ENCODE measurements at places on chromosomes 2 and 18. TPM values are rescaled to one million over a fixed set of nuclear protein-coding genes. Genes with fewer than 3 reads are reported as not detected.
A peak's percentile ranks its signal among the peaks of the same experiment; 100 is the strongest.

DNA sequence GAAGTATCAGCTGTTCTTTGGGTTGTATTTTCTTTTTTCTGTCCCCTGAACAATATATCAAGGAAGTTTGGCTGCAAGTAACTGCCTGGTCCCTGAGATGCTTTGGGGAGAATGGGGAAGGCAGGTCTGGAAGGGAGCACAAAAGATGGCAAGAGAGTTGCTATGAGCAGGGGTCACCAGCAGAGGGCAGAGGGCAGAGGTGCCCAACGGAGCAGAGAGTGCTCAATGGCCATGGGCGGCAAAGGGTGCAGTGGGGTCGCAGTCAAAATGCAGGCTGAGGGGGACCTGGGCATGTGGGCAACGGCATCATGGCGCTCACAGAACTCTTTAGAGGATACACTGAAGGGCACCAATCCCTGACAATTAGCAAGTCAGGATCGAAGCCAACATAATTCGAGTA, 107.7 kb upstream of the ATP8B1 start:
- no peaks in the 10 kb centered on the region for H3K4me1 ChIP-seq
- H3K27me3 ChIP-seq = no peaks in the 10 kb centered on the region
- H3K27ac ChIP-seq = no peak overlapping the region
- H3K36me3 ChIP-seq = no peaks in the 10 kb centered on the region
- DNase-seq = no peak

DNA sequence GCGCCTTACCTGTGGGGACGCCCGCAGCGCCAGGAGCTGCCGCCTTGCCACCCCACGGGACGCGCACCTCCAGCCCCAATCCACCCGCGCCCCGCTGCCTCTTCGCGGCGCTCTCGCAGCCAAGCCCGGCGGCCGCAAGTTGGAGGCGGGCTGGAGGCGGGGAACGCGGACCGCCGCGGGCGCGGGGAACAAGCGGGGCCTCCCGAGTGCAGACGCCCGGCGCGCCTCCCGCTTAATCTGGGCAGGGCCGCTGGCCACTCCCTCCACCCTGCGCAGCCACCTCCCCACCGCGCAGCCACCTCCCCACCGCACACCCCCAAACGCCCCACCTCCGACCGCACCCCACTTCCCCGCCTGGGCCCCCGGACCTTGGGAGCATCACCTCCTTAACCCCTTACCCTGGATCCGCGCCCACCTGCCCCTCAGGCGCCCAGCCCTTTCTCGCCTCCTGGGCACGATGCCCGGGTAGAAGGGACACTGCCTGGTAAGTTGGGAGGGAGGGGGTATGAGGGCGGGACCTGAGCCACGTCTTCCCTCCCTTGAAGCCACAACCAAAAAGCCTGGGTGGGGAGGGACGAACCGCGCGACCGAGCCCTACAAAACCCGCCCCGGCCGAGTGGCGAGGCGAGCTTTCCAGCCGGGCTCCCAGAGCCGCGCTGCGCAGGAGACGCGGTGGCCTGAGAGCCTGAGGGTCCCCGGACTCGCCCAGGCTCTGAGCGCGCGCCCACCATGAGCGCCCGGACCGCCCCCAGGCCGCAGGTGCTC, at the start of the genes COL4A3 and COL4A4:
TSS of gene COL4A3 (plus strand) at position 627 of the 765 bp plus-strand sequence. CDS start at position 730, 103 bp downstream.
TSS of gene COL4A4 (minus strand) at position 208 of the 765 bp plus-strand sequence. CDS start 16,722 bp downstream, outside the sequence.
- peaks cover 5% of the 10 kb centered on the region for H3K4me1 ChIP-seq
- peak within 1 kb of the TSS; percentile 78 for H3K27ac ChIP-seq
- peak within 1 kb of the TSS; percentile 58 for H3K4me3 ChIP-seq

The FSIP2 gene
- total RNA-seq = 0.29 TPM

- no peaks in the 10 kb centered on the region for H3K4me1 ChIP-seq
- DNase-seq = no peak
- H3K27ac ChIP-seq = no peak overlapping the region
- no peaks in the 10 kb centered on the region for H3K27me3 ChIP-seq
- H3K4me3 ChIP-seq = no peak overlapping the region
- no peaks in the 10 kb centered on the region for H3K36me3 ChIP-seq
Observed at GRCh38 chr18:998936-999335, 94.3 kb downstream of the ADCYAP1 start.

- DNase-seq = no peak
- no peak overlapping the region for H3K4me3 ChIP-seq
- no peaks in the 10 kb centered on the region for H3K27me3 ChIP-seq
- no peak overlapping the region for H3K27ac ChIP-seq
- H3K36me3 ChIP-seq = no peaks in the 10 kb centered on the region
- no peaks in the 10 kb centered on the region for H3K4me1 ChIP-seq
Observed at GRCh38 chr2:172307800-172308199, 119.6 kb upstream of the ITGA6 start.

The SLC9A4 gene
- not detected for total RNA-seq

The MYOM1 gene
- 2.5 TPM for total RNA-seq

DNA sequence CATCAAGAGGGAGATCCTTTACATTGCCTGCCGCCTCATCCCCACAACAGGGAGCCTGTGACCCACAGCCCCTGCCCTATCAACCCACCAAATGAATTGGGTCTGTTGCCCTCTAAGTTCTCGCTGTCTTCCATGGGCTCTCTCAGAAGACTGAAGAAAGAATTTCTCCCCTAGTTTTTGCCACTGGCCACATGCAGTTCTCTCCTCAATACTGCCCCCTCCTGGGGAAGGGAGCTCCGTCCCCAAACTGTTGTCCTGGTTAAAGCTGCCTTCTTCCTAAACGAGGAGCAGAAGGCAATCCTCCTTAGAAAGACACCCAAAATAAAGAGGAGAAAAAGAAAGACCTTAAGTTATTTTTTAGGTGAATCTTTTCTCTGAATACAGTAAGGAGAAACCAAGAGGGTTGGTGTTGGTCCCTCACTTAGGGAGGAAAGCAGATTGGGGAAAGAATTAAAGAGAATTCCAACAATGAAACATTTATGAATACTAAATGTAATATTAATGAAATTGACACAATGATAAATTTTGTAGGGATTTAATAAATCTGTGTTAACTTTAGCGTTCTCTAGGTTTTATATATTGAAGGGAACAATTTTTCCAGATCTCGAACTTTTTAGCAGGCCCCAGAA, 31.1 kb upstream of the SATB2 start:
- no peak for DNase-seq
- H3K4me1 ChIP-seq = no peaks in the 10 kb centered on the region
- H3K27me3 ChIP-seq = peaks cover 6% of the 10 kb centered on the region
- no peaks in the 10 kb centered on the region for H3K36me3 ChIP-seq

The CFAP221 gene
- total RNA-seq = 26.3 TPM

- H3K36me3 ChIP-seq = no peaks in the 10 kb centered on the region
- DNase-seq = no peak
- peaks cover 32% of the 10 kb centered on the region for H3K27me3 ChIP-seq
- H3K4me3 ChIP-seq = no peak overlapping the region
- H3K27ac ChIP-seq = no peak overlapping the region
Observed at GRCh38 chr2:131039101-131039440, 54.2 kb downstream of the FAM168B start.

DNA sequence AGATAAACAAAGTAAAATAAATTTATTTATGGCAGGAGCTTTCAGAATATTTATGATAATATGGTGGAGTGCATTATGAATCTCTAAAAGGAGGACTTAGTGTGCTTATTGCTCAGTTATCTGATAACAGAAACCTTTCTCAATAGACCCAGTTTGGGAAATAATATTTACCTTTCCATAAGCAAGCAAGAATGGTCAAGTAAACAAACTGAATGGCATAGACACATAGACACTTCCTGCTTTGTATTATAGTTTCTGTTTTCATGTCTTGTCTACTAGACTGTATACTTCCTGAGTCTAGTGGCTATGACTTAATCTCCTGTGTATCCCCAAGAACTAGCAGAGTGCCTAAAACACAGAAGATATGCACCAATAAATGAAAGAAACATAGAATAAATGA, 87.8 kb downstream of the UPP2 start:
- no peak overlapping the region for H3K4me3 ChIP-seq
- no peak for DNase-seq
- no peaks in the 10 kb centered on the region for H3K4me1 ChIP-seq
- H3K27ac ChIP-seq = no peak overlapping the region
- no peaks in the 10 kb centered on the region for H3K27me3 ChIP-seq

The FEV gene
- total RNA-seq = not detected

The ALLC gene
- total RNA-seq = not detected

The CNRIP1 gene
- 23.8 TPM for total RNA-seq

The CHCHD5 gene
- 23.9 TPM for total RNA-seq

GRCh38 chr2:112996635-112997034, 8.6 kb upstream of the IL36A start:
- DNase-seq = no peak
- no peak overlapping the region for H3K4me3 ChIP-seq
- H3K36me3 ChIP-seq = no peaks in the 10 kb centered on the region
- H3K4me1 ChIP-seq = no peaks in the 10 kb centered on the region

The GPR39 gene
- total RNA-seq = 13.4 TPM

The ARMC9 gene
- total RNA-seq = 37.1 TPM

The CCDC85A gene
- total RNA-seq = 22.2 TPM

- peak; percentile 58 for DNase-seq
- H3K27ac ChIP-seq = no peak overlapping the region
- H3K4me1 ChIP-seq = no peaks in the 10 kb centered on the region
- no peaks in the 10 kb centered on the region for H3K27me3 ChIP-seq
Observed at GRCh38 chr18:76442413-76443171, 52.5 kb downstream of the ZNF516 start.

GRCh38 chr2:446303-446874, 158.5 kb upstream of the ALKAL2 start:
- no peak overlapping the region for H3K27ac ChIP-seq
- H3K4me1 ChIP-seq = no peaks in the 10 kb centered on the region
- no peaks in the 10 kb centered on the region for H3K36me3 ChIP-seq
- peaks cover 5% of the 10 kb centered on the region for H3K27me3 ChIP-seq

- no peaks in the 10 kb centered on the region for H3K36me3 ChIP-seq
- no peak for DNase-seq
- no peak overlapping the region for H3K4me3 ChIP-seq
- no peaks in the 10 kb centered on the region for H3K4me1 ChIP-seq
Observed at GRCh38 chr18:75045272-75045671, 163.7 kb downstream of the PTGR3 start.

GRCh38 chr2:176164611-176165369, 7.7 kb downstream of the HOXD3 start:
- H3K27me3 ChIP-seq = peaks cover 92% of the 10 kb centered on the region
- peaks cover 3% of the 10 kb centered on the region for H3K4me1 ChIP-seq
- H3K36me3 ChIP-seq = no peaks in the 10 kb centered on the region
- H3K4me3 ChIP-seq = no peak overlapping the region
- H3K27ac ChIP-seq = no peak overlapping the region

DNA sequence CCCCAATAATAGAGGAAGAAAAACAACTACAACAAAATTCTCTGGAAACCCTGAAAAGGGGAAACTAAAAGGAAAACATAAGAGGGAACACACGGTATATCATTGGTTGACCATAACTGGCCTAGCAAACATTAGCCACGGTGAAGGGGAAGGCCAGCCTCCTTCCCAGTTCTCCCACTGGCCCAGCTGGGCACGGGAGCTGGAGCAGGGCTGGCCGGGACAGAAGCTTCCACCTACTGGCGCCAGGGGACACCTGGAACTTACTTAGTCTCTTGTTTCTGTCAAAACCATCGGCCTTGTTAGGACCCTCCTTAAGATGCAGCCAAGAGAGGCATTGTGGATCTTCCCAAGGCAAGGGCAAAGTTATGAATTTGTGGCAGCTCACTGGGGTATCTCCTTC, 56.1 kb upstream of the DLGAP1 start:
- no peak overlapping the region for H3K27ac ChIP-seq
- no peaks in the 10 kb centered on the region for H3K36me3 ChIP-seq
- H3K27me3 ChIP-seq = no peaks in the 10 kb centered on the region
- no peak for DNase-seq
- no peak overlapping the region for H3K4me3 ChIP-seq

DNA sequence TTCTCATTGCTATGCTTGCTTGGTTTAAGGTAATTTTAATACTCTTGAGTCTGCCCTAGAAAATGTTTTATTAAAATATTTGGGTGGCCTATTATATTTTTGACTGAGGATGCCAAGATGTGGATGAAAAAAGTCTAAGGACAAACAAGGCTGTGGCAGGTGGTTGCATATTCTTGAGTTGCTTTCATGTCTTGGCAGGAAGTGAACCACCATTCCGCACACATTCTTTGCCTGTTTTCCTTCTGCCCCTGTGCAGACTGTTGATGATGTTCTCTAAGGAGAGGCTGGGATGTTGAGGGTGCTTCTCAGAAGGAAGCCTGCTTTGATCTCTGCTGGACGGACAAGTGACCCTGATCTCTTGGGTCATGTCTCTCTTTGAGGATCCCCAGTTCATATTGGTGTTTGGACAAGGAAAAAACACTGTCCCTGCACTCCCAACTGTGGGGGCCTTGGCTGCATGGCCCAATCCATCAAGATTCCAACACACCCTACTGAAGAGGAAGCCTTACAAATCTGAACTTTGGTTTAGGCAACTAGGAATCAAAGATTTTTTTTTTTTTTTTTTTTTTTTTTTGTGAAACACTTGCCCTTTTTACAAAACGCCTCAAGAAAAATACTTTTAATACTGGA, 45.0 kb upstream of the CD28 start:
- H3K4me3 ChIP-seq = no peak overlapping the region
- no peak overlapping the region for H3K27ac ChIP-seq
- peaks cover 9% of the 10 kb centered on the region for H3K4me1 ChIP-seq
- no peaks in the 10 kb centered on the region for H3K36me3 ChIP-seq

DNA sequence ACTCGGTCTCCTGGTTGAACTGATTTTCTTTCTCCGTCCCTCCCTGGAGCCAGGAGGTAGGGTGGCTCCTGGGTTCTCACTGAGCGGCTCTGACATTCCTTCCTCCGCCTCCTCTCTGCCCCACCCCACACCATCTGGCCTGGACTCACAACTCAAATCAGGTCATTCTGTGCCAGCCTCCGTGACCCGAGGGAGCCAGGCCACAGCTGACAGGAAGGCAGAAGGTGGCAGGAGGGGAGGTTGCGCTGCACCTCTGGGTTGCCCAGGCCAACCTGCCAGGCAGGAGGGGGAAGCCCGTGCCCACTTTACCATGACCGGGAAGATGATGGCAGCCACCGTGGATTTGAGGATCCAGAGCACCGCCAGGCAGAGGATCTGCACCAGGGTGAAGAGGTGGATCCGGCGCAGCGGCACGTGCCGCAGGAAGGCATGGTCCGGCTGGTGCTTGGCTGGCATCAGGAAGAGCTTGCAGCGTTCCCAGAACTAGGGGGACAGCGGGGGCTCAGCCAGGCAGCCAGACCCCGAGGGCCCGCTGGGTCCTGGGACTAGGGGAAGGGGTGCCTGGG, 28.3 kb downstream of the MTHFD2 start:
- no peak overlapping the region for H3K4me3 ChIP-seq
- no peaks in the 10 kb centered on the region for H3K36me3 ChIP-seq
- no peaks in the 10 kb centered on the region for H3K27me3 ChIP-seq
- no peak for DNase-seq
- H3K27ac ChIP-seq = no peak overlapping the region
